ENCODE measurements at places on chromosomes 3 and 15. TPM values are rescaled to one million over a fixed set of nuclear protein-coding genes. Genes with fewer than 3 reads are reported as not detected.
A peak's percentile ranks its signal among the peaks of the same experiment; 100 is the strongest.

SLC7A14 gene
- total RNA-seq, result 11.9 TPM

MST1R gene
- total RNA-seq, result 1.4 TPM

SELENOK gene
- 52.4 TPM for total RNA-seq

ABHD17C gene
- 18.5 TPM for total RNA-seq

TP63 gene
- total RNA-seq, result 0.27 TPM

MYRIP gene
- 13.5 TPM for total RNA-seq

C3orf52 gene
- total RNA-seq, result 1.00 TPM

GRCh38 chr3:106577241-106577640 lies 708.4 kb upstream of the CBLB start:
- DNase-seq, result no peak

DNA sequence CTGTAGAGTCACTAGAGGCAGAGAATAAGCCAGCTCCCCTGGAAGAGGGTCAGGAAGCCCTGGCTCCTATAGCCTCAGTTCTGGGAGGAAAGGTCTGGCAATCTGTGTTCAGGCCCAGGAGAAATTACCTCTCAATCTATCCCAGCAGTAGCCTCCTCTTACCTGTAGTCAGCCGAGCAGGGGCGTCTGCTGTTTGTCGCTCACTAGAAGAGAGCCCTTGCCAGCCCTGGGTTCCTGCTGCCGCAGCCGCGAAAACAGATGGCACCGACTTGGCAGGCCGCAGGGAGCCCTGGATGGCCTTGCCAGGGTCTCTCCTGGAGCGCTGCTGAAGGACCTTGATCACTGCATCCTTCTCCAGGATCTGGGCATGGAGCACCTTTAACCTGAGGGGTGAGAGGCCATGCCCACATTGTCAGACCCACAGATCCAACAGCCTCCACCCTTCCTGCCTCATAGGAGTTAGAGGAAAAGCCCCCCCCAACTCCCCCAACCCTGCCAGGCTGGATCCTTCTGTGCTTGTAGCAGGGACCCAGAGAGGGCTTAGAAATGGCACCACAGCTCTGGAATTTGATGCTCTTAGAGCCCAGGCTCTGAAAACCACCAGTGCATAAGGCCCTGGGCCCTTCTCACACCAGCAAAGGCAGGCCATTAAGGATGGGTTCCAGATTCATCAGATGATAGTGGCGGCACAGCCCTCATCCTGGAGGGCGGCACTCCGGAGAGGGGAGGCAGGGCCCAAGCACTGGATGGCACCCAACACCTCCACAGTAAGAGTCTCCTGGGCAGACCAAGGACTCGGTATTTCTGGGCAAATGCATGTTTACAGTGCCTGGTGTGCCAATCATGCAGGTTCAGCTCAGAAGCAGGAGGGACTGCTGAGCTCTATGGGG lies 14.9 kb downstream of the AMOTL2 start:
- DNase-seq, result peak; percentile 72

GRCh38 chr15:50876989-50877360 lies 31.5 kb upstream of the AP4E1 start:
- DNase-seq, result peak; percentile 75

DNA sequence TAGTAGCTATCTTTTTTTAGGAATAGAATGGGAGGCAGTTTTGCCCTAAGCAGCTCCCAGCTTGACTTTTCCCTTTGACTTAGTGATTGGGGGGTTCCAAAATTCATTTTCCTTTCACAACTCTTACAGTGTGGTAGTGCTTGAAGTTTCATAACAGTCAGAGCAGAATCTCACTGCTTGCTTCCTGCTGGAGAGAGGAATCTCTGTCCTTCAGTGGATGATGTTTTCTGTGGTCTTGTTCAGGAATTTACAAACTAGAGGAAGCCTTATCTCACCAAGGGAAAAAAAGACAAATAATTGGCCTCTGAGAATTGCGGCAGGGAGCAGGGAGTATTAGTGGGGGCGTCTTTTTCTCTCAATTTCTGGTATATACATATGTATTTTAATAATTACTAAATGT lies 326.6 kb upstream of the C2CD4B start:
- DNase-seq, result no peak

- DNase-seq, result no peak
Measured at GRCh38 chr3:59660376-59660775, 610.6 kb upstream of the CFAP20DC start.

- DNase-seq, result peak; percentile 88
Measured at GRCh38 chr3:20141851-20142250, 44.2 kb downstream of the SGO1 start.

- DNase-seq, result peak; percentile 38
Measured at GRCh38 chr15:74725845-74726773, 781 bp upstream of the CYP1A1 start.

- DNase-seq, result no peak
Measured at GRCh38 chr15:83295417-83295816, 11.0 kb upstream of the BNC1 start.

- peak; percentile 40 for DNase-seq
Measured at GRCh38 chr3:122977746-122978466, 49.7 kb downstream of the SEMA5B start.

DNA sequence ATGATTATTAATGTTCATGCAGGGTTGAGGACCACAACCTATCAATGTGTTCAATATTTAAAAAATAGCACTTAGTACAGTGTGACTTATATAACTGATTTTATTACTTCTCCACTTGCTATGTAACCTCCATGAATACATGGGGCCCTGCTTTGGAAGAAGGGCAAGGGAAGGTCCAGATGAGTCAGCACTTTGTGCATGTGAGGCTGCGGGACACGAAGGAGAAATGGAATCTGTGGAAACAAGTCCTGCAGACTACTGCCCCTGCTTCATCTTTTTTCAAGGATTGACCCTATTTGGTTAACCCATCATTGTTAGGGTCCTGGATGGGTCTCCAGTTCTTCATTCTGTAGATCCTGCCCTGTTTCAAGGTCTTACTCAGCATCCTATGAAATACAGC lies 1.6 kb downstream of the NXPE3 start:
- peak; percentile 23 for DNase-seq

GRCh38 chr3:125959317-125960065 lies 9.5 kb upstream of the ROPN1B start:
- no peak for DNase-seq

Measured in cerebellum (tissue), 4 donors.